SK-N-MC (cell line): ENCODE measurements at places on chromosomes 2 and 18.

- no peak for DNase-seq
These were observed 250.8 kb downstream of the TNS1 start for GRCh38 chr2:217751952-217752351.

DNA sequence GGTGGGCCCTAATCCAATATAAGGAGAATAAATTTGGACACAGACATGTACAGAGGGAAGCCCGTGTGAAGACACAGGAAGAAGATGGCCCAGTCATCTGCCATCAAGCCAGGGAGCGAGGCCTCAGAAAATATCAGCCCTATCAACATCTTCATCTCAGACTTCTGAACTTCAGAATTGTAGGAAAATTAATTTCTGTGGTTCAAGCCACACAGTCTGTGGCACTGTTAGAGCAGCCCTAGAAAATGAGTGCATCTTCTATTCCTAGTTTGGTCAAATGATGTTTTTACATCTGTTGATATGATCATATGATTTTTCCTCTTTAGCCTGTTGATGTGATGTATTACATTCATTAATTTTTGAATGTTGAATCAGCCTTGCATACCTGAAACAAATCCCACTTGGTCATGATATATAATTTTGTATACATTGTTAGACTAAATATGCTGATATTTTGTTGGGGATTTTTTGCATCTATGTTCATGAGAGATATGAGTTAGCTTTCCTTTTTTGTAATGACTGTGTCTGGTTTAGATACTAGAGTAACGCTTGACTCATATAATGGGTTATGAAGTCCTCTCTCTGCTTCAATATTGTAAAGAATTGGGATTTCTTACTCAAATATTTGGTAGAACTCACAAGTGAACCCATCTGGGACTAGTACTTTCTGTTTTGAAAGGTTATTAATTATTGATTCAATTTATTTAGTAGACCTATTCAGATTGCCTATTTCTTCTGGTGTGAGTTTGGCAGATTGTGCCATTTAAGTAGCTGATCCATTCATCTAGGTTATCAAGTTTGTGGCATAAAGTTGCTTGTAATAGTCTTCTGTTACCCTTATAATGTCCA, 451.4 kb downstream of the EIPR1 start:
- no peak for DNase-seq

DNA sequence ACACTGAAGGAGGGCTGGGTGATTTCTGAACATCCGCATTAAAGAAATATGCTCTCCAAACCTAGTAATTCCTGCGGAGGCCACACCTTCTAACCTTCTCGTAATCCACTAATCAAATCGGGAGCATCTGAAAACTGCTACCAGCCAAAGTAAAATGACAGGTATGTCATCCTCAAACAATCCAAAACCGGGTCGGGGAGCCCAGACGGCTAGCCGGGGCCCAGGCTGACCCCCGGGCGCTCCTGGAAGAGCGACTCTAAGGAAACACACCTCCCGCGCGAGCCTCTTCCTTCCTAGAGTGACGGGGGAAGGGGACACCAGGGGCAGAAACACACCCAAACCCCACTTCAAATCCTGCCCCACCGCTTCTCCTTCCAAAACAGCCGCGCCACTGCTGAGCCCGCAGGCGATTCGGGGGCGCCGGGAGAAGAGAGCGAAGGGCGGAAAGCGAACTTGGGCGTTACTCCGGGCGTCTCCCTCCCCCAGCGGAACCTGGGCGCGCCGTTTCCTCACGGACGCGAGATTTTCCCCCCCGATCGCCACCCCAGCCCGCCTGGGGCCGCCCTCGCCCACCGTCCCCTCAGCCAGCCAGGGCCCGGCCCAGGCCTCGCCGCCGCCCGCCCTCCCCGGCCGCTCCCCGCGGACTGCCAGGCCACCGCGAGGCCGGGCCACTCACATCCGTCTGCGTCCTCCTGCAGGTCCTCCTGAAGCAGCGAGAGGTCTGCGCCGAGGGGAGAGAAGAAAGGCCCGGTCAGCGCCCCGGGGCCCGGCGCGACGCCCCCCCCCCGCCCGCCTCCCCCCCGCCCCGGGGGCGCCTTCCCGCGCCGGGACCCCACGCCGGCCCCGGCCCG, 584 bp downstream of the PPP4R1 start:
- DNase-seq = no peak

GRCh38 chr2:221077251-221077650, 494.9 kb downstream of the EPHA4 start:
- no peak for DNase-seq

DNA sequence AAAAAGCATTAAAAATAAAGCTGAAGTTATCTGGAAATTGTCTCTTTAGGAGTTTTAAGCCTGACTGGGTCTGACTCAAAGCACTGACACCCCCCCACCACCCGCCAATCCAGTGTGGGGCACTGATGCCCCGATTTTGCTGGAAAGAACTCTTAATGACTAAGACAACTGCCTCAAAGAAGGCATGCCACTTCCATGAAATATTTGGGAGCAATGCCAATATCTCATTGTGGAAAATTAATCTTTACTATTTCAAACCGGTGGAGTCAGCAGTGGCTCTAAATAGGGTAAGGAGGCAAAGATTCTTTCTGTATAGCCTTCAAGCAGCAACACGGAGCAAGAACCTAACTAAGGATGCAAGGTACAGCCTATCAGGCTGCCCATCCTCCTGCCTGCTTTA, 4.5 kb downstream of the FKBP7 start:
- no peak for DNase-seq

- no peak for DNase-seq
These were observed 18.4 kb downstream of the GRP start for GRCh38 chr18:59238385-59238784.
